ENCODE measurements at places on chromosomes 16 and 17.

- peak; percentile 58 for DNase-seq
Measured at GRCh38 chr16:67858500-67858899, 11.0 kb upstream of the CENPT start.

DNA sequence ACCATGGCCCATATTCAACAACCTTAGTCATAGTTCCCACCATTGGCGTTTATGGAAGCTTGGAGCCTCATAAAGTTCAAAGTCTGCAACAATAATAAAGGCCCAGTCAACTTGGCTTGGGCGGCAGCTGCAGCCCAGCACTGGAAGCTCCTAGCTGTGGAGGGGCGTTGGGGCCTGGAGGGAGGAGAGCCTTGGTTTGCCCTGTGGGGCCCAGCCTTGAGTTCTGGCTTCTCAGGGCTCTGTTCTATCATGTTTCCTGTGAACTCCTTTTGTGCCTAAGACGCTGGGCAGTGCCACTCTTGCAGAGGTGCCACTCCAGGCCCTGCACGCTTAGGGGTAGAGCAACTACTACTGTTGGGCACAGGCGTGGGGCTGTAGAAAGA, 927 bp upstream of the ENGASE start:
- DNase-seq = no peak

DNA sequence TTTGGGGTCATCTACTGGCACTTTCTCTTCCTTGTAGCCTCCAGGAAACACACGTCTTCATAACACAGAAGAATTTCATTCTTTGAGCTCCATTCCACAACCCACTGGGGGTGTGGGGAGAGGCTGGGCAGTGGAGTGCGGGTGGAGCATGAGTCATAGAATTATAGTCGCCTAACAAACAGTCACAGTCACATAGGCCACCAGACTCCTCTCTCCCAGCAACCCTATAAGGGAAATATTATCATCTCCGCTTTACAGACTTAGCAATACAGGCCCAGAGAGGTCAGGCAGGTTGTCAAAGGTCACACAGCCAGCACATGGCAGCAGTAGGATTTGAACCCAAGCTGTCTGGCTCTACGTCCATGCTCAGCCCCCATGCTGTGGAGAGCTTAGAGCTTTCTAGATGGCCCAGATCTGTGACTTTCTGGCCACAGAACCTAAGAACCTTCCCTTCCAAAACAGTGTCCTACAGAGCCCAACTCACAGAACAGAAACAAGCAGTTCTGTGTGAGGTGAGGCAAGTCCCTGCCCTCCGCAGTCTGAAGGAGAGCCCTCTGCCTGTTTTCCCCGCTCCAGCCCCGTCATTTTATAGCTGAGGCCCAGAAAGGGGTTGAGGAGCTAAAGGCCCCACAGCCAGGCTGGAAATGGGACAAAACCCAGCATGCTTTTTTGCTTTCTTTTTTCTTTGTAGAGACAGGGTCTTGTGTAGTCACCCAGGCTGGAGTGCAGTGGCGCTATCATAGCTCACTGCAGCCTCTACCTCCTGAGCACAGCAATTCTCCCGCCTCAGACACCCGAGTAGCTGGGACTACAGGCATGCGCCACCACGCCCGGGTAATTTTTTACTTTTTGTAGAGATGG, 10.7 kb upstream of the LITAF start:
- peak; percentile 91 for DNase-seq

DNA sequence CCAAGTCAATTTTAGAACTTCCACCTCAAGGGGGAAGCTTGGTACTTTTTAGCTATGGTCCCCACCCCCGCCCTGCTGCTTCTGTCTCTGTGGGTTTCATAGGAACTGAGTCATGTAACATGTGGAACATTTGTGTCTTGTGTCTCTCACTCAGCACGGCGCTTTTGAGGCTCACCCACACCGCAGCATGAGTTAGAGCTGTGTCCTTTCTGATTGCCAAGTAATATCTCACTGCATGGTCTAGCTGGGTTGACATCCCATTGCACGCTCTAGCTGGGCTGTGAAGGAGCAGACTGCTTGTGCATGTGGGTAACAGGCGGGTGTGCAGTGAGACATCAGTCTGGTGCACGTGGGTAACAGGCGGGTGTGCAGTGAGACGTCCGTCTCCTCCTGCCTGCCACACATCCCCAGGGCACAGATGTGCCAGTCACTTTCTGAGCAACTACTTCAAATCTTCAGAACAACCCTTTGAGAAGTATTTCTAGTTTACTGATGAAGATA, 26.4 kb upstream of the SLC7A5 start:
- DNase-seq = peak; percentile 91

- DNase-seq = peak; percentile 95
Measured at GRCh38 chr16:30092373-30093010, 768 bp upstream of the TBX6 start.

GRCh38 chr17:81578038-81578441, 25.9 kb upstream of the FAAP100 start:
- no peak for DNase-seq

DNA sequence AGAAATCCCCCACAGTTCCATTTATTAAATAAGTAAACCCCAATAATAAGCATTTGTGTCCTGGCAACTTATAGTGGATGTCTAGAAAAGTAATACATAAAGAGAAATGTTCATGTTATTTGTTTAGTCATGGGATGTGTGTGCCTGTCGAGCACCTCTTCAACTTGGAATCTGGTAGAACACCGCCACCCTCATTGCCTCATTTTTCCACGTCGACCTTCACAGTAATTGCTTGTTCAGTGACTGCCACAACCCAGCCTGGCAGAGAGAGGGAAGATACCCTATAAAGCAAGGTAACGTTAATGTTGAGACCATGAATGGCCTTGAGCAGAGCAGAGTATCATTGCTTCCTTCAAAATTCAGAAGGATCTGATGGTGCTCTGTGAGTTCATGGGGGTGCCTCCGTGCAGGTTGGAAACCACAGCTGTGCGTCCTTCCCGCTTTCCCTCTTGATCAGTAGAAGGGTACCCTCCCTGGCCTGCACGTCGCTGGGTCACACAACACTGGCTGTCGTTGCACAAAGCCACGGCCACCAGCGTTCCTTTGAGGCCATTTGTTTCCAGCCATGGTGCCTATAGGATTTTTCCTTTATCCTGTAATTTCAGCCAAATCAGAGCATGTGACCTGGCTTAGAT, 3.7 kb upstream of the DNASE1 start:
- DNase-seq = no peak

DNA sequence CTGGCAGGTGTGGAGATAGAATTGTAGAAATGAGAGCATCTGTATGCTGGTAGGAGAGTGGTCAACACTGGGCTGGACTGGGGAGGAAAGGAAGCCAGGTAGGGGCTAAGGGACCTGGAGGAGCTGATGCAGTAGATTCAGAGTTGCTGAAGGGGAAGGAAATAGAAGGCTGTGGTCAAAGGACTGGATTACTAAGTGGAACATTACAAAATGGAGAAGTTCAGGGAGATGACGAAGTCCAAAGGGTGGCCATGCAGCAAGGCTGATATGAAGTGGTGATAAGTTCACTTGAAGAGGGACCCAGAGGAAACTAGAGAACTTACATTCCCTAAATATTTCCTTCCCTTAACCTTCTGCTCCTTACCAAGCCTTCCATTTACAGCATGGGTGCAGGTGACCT, 8.6 kb upstream of the CCL2 start:
- peak; percentile 93 for DNase-seq

GRCh38 chr17:42058063-42058462, 7.7 kb upstream of the C17orf113 start:
- DNase-seq = no peak

- DNase-seq = peak; percentile 90
Measured at GRCh38 chr17:42980274-42980765, at the start of gene RUNDC1. RUNDC1 (plus strand) TSS chr17:42980565; CDS start chr17:42980577, 12 bp downstream.

- no peak for DNase-seq
Measured at GRCh38 chr16:86515777-86516622, 5.7 kb downstream of the FOXF1 start.

- no peak for DNase-seq
Measured at GRCh38 chr17:63029541-63029940, 63.5 kb downstream of the TANC2 start.

DNA sequence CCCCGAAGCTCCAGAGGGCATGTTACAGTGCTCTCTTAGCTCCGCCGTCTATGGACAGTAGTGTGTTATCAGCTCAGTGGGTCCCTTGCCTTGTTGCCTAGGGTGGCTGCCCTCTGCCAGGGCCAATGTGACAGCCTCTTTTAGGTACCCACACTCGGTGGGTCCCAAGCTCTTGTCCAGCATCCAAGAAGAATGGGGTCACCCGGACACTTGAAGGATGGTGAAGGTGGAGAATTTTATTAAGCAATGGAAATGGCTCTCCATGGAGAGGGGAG, 57.0 kb downstream of the RNF213 start:
- no peak for DNase-seq

- no peak for DNase-seq
Measured at GRCh38 chr17:75694536-75694935, 26.7 kb upstream of the ITGB4 start.

DNA sequence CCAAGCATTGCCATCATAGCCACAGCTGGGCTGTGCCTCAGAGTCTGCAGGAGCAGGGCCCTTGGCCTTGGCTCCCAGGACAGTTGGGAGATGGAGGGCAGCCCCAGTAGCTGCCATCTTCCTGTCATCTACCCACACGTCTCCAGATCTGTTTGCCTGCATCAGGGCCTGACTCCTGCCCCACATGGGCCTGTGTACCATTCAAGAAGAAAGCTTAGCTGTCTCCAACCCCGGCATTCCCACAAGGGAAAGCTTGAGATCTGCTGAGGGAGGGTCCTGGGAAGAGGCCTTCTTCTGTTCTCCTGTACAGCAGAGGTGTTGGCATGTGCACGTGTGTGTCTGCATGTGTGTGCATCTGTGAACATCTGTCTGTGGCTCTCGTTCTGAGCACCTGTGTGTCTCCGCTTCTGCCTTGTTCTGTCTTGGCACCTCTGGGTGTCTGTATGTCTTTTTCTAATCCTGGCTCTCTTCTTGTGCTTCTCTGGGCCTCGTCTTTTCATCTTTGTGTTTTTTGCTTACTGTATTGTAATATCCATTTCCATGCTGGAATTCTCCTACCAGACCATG, 122.2 kb downstream of the MRM1 start:
- DNase-seq = no peak

GRCh38 chr17:31394544-31394943, 3.1 kb downstream of the RAB11FIP4 start:
- peak; percentile 83 for DNase-seq

DNA sequence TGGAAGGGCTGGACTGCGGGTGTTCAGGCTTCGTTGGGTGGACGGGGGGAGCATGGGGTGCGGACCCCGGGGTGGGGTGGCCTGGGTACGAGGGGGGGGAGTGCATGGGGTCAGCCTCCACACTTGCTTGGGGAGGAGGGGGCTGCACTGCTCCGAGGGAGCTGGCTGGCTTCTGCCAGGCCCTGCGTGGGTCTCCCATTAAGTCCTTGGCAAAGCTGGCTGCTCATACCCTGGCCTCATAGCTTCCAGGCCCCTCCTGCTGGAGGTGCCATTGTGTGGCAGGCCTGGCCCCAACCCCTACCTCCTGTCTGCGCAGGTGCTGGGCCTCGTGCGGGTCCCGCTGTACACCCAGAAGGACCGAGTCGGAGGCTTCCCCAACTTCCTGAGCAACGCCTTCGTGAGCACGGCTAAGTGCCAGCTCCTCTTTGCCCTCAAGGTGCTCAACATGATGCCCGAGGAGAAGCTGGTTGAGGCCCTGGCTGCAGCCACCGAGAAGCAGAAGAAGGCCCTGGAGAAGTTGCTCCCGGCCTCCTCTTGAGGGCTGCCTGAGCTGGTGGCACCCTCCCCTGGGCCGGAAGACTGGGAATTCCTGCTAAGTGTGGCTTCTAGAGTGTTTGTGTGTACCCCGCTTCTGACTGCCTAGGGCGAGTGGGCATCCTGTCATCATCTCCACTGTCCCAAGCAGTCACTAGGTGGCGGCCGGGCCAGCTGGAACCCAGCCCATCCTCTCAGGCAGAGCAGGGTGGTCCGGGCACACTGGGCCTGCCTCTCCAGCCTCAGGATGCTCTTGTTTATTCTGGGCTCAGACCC, 1.5 kb downstream of the NUDT16L1 start:
- DNase-seq = no peak

- DNase-seq = no peak
Measured at GRCh38 chr17:67544364-67544955, 167.4 kb downstream of the PITPNC1 start.

GRCh38 chr17:146983-147761, 9.8 kb downstream of the SCGB1C2 start:
- DNase-seq = no peak

GRCh38 chr16:58563775-58564174, 48.5 kb downstream of the SETD6 start:
- DNase-seq = peak; percentile 8

DNA sequence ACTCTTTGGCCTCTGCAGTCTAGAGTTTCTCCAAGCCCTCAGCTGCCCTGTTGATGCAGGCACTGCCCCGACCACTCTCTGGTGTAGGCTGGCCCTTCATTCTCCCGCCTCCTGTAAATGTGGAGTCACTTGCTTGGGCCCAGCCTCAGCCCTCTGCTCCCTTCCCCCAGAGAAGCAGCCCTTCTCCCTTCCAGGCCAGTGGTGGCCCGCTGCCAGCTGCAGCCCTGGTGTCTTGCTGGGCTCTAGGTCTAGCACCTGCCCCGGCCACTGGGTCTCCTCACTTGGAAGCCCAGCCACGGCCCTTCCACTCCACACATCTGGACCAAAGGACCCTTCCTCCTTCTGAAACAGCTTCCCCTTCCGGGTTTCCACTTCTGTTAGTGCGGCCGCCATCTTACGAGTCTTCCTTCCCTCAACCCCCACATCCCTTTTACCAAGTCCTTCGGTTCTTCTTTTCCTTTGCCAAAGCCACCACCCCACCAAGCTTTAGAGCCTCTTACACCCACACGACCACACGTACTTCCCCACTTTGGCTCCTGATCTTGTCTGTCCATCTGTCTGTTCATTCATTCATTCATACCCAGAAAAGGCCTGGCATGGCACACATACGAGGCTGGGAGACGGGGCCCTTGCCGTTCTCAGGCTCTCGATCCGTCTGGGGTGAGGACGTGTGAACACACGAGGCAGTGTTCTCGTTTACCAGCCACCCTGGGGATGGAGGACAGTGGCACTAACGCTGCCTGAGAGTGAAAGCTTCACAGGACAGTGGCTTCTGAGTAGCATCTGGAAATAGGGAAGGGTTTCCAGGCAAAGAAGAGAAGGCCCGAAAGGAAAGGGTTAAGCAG, 68.0 kb downstream of the ABR start:
- DNase-seq = peak; percentile 79

DNA sequence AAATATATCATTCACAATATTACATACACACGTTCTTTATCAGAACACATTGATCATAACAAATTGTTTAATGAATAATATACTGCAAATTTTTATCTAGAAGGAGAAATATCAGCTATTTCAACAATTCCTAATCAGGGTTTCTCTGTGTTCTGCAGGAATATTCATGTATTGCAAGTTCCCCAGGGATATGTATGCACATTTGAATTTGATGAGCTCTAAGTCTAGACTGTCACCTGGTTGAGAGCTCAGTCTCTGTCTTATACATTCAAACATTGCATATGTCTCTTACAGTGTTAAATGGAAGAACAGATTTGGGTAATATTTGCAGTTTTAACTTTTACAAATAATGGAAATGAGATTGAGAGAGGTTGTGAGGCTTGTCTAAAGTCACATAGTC, 829.7 kb downstream of the CDH11 start:
- DNase-seq = no peak

GRCh38 chr17:39073353-39073752, 78.1 kb downstream of the PLXDC1 start:
- no peak for DNase-seq

GRCh38 chr16:85274924-85275323, 162.7 kb upstream of the CIBAR2 start:
- no peak for DNase-seq
